ENCODE measurements at places on chromosomes 16 and 17.

- DNase-seq, result no peak
Measured at GRCh38 chr16:85452364-85453193, 160.5 kb upstream of the GSE1 start.

DNA sequence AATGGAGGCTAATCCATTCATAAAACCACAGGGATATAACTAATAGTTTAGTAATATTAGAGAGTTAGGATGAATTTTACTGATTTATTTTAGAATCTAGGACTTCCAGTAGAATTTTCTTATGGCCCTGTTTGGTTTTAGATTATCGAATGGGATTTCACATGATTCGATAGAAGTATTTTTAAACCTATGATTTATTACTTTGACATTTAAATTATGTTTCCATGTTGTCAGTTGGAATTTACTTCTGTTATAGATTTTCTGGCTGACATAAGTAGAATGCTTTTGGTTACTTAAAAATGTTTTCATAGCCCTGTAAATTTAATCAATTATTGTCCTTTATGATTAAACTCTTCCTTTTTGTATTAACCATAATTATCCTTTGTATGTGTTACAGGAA is 158.8 kb downstream of the CHD9 start:
- DNase-seq, result no peak

DNA sequence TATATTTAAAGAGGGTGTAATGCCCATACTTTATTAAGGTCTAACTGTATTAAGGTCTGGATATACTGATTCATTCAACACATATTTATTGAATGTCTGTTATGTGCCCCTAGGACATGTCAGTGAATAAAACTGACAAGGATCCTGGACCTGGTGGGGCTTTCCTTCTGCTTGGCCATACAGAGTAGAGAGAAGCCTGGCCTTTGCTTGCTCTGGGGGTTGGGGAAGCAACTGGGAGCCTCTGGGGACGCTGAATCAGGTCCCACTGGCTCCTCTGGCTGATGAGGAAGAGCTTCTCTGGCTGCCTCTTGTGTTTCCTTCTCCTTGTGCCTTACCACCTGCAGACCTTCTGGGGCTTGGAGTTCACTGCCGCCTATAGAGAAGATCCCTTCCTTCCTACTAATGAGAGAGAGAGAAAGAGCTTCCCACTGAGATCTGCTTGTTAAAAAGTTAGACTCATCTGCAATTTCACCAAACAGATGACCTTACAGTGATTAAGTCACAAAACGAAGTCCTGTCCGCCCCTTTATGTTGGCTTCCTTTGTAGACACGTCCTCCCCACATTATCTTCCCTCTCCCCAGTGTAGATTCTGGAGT is 49.7 kb downstream of the MSI2 start:
- DNase-seq, result no peak

DNA sequence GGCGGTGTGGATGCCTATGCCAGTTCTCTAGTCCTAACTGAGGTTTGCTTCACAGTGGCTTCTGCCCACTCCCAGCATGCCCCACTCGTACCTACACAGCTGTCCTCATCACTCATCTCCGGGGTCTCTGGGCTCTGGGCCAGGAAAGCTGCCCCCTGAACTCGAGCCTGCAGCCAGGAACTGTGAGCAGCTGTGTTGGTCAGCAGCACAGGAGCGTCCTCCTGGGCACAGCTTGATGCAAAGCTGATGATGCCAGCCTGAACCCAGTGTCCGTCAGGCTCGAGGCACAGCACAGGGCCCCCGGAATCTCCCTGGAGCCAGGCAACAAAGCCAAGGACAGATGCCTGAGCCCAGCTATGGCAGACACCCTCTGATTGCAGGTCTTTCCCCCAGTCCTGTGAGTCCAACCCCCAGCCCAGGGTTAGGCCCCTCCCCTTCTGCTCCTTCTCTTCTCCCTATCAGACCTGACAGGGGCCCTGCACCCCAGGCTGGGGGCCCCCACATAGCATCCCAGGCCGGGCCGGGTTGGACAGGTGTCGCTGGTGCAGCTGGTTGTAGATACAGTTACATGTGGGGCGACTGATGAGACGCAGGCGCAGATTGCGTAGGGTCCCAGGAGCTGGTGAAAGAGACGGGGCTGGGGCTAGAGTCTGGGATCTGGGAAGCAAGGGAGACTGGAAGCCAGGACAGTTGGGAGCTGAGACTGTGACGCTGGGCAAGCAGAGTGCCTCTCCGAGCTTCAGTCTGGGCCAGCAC is 2.7 kb downstream of the PRSS53 start:
- no peak for DNase-seq

- DNase-seq, result no peak
Measured at GRCh38 chr17:7845359-7846062, 9.4 kb upstream of the TMEM88 start.

- no peak for DNase-seq
Measured at GRCh38 chr16:58098207-58099096, 30.7 kb downstream of the CFAP20 start.

GRCh38 chr16:88552815-88553214 is 17.4 kb upstream of the ZC3H18 start:
- no peak for DNase-seq

DNA sequence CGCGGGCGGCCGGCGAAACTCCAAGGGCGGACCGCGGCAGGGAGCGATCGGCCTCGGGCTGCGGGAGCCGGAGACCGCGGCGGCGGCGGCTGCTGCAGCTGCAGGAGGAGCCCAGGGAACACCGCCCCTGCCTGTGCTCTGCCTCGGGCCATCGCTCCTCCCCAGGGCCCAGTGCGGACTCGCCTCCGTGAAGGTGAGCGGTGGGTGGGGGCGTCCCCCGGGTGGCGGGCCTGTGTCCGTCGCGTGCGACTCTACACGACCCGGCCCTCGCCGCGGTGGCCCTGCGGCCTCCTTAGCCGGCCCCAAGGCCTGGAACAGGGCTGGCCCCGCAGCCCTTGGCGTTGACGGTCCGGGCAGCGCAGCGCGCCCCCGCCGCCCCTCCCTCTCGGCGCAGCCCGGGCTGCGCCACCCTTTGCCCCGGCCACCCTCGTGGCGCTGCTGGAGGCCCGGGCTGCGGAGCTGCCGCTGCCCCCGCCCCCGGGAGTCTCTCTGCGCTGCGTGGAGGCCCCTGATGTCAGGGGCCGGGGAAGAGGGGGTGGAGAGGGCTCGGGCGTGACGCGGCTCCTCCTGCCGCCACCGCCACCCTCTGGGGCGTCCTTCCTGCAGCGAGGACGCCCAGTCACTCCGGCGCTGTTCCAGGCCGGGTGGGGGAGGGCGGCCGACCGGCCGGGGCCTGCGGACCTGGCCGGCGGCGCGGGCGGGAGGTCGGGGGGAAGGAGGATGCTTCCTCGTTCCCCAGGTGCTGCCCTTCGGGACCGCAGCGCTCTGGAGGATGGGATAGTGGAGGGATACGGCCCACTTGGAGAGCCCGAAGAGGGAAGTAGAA is 485 bp downstream of the DYNLL2 start:
- DNase-seq, result no peak

GRCh38 chr17:41705271-41705991 is 6.7 kb upstream of the GAST start:
- no peak for DNase-seq

Measured in GF-D8 (cell line).